ENCODE measurements at places on chromosomes 3 and 15.

DNA sequence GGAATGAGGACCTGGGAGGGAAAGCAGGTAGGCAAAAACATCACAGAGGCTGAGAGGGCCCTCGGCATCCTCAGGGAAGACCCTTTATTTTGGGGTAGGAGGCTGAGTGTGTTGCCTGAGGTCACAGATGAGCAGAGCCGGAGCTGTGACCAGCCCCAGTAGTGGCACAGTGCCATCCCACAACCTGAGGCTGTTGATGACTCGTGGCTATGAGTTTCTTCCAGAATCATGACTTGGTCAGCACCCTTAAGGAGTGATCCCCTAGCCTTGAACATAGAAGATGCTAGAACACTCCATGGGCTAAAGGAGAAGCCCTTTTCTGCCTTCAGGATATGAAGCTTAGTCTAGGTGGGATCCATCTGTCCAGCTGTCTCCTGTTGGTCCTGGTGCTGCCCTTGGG, 19.5 kb upstream of the CXCR6 start:
- DNase-seq, result no peak

DNA sequence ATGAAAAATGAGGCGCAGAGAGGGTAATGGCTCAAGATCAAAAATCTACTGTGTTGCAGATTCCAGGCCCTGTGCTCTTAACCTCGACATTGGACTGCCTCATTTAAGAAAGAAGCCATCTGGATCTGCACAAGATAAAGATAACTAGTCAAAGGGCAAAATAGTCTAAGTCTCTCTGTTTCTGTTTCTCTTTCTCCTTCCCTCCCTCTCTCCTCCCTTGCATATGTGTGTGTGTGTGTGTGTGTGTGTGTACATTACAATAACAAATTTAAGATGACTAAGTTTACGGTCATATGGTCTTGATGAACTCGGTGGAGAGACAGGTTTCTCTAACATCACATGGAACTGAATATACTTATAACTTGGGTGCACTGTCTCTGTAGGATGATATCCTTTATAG, 69.2 kb downstream of the MEIS2 start:
- no peak for DNase-seq

DNA sequence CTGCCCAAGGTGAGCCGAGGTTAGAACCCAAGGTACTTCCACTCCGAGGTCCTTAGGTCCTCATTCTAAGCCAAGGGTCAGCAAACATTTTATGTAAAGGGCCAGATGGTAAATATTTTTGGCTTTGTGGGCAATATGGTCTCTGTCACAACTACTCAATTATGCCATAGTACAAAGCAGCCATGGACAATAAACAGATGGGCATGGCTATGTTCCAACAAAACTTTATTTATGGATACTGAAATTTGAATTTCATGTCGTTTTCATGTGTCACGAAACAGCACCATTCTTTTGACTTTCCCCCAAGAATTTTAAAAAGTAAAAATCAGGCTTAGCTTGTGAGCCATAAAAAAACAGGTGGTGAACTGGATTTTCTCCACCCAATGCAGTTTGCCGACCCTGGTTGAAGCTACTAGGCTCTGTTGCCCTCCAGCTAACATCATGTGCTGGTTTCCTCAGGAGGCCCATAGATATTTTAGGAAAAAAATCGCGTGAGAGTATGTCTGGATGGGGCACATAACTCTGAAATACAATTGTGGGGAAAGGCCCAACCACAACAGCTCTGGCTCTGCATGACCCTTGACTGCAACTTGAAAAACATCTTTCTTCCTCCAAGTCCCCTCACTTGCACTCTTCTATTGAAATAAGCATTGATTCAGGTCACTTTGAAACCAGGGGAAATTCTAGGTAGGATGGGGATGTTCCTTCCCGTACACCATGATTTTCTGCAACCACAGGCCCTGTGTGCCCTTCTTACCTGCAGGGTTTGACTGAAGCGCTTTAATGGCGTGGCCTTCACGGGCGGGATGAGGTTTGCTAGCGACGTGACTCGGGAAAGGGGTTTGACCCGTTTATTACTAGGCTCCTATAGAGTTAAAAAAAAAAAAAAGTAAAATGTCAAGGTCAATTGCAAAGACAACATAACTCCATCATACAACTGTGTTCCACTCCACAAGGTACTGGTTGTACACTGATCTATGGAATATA, 28.5 kb downstream of the ARHGEF3 start:
- no peak for DNase-seq

DNA sequence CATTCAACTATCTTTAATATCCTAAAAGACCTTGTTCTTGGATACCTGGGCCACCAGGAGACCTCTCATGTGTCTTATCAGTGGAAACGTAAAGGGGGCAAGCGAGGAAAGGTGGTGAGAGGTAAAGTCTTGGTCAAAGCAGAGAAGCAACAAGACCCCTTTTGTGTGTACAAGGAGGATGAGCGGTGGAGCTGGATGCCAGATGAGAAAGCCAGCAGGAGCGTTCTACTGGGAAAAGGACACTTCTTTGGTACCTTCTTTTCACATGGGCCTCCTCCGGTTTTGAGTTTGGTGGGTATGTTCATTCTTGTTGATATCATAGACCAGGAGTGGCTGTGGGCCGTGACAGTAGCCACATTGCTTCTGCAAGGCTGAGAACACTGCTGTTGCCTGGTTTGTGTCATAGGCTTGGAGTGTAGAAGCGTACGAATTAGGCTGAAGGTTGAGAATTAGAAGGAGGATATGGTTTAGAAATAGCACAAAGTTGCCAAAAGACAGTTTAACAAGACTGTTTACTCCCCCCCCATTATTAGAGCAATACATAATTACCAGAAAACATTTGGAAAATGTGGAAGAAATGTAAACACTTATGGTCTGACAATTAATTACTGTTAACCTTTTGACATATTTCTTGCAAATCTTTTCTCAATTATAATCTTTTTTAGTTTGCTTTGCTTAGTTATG, 46.8 kb upstream of the VILL start:
- no peak for DNase-seq

- DNase-seq, result no peak
Measured at GRCh38 chr3:183306798-183307671, 54.0 kb downstream of the B3GNT5 start.

GRCh38 chr3:24311881-24312280, 182.8 kb downstream of the THRB start:
- no peak for DNase-seq

GRCh38 chr15:77507143-77507897, 86.6 kb downstream of the HMG20A start:
- DNase-seq, result no peak

DNA sequence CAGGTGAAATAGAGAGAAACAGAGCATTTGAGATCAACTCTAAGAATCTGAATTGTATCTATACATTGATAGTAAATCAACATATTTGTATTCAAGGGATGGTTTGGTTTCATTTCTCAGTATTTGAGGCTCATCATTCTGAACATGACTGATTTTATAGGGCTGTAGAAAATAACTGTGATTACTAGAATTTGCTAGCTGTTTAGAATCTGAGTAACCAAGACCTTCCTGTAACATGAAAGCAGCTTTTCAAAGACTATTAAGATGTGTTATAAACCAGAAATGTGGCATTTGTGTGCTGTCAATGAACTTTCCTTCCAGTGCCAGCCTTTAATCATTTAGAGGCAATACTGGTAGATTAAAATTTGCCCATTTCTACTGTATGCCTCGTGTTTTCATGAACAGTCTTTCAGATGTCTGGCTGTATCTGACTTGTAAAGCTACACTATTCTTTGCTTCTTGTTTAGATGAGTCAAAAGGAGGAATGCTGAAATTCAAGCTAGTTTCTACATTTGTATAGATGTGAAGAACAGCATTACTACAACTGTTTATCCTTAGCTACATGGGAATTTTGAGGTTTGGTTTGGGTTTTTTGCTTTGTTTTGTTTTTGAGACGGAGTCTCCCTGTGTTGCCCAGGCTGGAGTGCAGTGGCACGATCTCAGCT, 137.3 kb upstream of the BHLHE40 start:
- DNase-seq, result no peak

- DNase-seq, result no peak
Measured at GRCh38 chr15:73388256-73388781, 19.6 kb upstream of the HCN4 start.

GRCh38 chr3:62876064-62876463, 848 bp upstream of the CADPS start:
- DNase-seq, result no peak

GRCh38 chr3:177928172-177928873, 607.9 kb upstream of the KCNMB2 start:
- no peak for DNase-seq

DNA sequence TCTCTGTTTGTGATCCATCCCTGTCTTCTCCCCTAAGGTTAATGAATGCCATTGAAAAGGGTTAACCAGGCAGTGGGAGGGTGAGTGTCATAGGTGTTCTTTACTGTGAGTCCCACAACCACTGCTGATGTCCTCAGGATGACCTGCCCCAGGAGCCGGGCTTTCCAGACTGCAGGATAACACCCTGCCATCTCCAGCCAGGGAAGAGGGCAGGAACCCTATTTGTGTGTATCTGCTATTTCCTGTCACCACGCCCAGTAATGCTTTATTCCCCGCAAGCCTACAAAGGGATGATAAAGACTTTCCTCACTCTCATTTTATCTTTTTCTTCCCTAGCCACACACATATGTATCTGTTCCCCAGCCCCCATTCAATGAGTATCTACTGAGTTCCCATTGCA, 15.6 kb upstream of the CTXND1 start:
- no peak for DNase-seq

- DNase-seq, result no peak
Measured at GRCh38 chr3:177250151-177250550, 52.9 kb upstream of the TBL1XR1 start.

GRCh38 chr3:39302178-39302577, 22.3 kb upstream of the CX3CR1 start:
- DNase-seq, result no peak

GRCh38 chr3:17349093-17349492, 393.3 kb downstream of the TBC1D5 start:
- DNase-seq, result no peak

- DNase-seq, result no peak
Measured at GRCh38 chr3:60986552-60986951, 264.7 kb downstream of the FHIT start.

DNA sequence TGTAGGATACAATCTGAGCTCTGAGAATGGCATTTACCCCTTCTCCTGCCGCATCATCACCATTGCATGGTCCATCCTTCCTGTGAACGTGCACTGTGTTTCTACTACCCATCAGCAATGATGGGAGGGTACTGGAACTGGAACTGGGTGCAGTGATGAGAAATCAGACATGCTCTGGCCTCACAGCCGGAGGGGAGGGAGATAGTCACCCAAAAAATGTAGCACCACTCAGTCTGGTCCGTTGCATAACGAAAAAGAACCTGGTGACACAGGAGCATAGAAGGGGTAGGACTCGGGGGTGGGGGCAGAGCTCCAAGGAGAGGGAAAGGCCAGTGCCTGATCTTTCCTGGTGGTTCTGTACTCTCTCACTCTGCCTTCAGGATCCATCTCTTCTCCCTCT, 205.0 kb downstream of the RPLP1 start:
- DNase-seq, result no peak

DNA sequence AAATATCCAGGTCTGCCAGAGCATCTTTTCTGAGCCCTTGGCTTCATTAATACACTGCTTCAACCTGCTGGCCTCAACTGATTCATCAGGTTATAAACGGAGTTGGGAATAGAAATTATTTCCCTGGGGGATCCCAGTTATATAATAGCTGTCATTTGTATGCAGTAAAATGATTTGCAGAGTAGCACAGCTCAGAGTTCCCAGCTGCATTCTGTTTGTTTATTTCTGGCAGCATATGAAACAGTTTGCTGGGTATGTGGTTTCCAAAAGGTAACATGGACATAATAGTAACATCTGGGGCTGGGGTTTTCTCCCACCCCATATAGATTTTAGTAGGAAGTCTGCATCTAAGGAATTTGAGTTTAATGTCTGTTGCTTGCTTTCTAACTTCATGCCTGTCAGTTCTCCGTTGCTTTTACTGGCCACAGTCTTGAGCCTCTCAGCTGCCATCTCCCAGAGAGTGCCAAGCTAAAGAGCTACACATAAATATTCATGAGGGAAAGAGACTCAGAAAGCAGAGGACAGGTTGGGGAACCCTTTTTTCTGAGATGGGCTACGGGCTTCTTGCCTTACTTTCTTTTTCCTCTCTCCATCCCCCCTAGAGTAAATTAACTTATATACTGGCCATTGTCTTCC, 124.6 kb downstream of the TMEM108 start:
- no peak for DNase-seq

GRCh38 chr3:77648664-77649063, 608.8 kb downstream of the ROBO2 start:
- no peak for DNase-seq

DNA sequence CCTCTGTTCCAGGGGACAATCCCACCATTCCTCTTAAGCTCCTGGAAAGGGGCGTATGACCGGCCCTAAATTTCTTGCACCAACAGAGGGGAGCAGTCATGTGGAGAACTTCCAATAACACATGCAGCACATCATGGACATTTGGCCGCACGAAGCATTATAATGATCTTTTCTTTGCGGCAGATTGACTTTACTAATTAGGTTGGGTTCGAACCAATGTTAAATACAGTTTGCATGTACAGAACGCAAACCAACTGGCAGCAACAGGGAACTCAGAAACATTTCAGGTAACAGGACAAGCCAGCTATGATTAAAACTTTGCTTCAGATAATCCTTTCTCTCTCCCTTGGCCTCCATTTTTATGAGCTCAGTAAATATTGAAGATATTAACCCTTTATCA, 100.8 kb upstream of the ADPGK start:
- DNase-seq, result no peak
